T-cell (primary cell): ENCODE measurements at places on chromosomes 12 and 14. TPM values are rescaled to one million over a fixed set of nuclear protein-coding genes. Genes with fewer than 3 reads are reported as not detected.
A peak's percentile ranks its signal among the peaks of the same experiment; 100 is the strongest.

Gene MFAP5
- not detected for total RNA-seq

- H3K4me3 ChIP-seq: no peak overlapping the region
- no peak for DNase-seq
- H3K4me1 ChIP-seq: peaks cover 2% of the 10 kb centered on the region
Measured at GRCh38 chr12:53759261-53759660, 7.5 kb upstream of the CISTR start.

DNA sequence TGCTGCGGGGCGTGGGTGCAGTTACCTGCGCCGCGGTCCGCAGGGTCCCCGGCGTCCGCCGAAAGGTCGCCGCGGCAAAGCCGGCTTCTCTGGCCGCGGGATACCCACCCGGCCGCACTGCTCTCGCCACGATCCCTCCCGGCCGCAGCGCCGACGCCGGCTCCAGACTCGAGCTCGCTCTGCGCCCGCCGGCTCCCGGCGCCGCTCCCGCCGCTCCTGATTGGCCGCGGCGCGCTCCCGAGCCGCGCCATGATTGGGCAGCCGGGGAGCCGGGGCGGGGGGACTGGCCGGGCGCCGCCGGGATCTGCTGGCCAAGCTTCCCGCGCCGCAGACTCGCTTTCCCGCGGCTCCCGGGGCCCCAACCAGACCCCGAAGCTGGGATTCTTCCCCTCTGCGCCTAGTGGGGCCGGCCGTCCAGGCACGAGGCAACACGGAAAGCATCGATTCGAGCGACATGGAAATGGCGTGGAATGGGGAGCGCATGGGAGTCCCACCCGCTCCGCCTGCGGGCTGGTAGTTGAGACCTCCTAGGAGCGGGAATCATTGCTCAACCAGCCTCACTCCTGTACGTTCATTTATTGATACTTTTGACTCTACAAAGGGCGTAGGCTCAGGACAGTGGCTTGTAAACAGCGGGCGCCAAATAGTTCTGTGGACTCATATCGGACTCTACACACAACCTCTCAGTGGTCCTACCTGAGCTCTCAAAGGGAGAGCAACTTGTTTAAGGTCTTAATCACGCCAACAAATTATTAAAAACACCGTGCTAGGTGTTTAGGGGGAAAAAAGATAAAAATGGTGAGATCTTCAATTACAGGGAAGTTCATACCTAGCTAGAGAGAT is 36.4 kb upstream of the STON2 start:
- DNase-seq: no peak
- peaks cover 14% of the 10 kb centered on the region for H3K4me1 ChIP-seq
- no peak overlapping the region for H3K27ac ChIP-seq
- H3K4me3 ChIP-seq: peak overlapping the region; percentile 88
- no peaks in the 10 kb centered on the region for H3K36me3 ChIP-seq

Gene LPAR5
- 14.9 TPM for total RNA-seq

GRCh38 chr12:14885718-14886221 is at the start of gene MGP:
Gene MGP (minus strand): TSS chr12:14885854. CDS start chr12:14885791, 63 bp downstream.
- no peaks in the 10 kb centered on the region for H3K36me3 ChIP-seq
- no peak within 1 kb of the TSS for H3K4me3 ChIP-seq
- H3K27ac ChIP-seq: no peak within 1 kb of the TSS
- no peaks in the 10 kb centered on the region for H3K27me3 ChIP-seq

DNA sequence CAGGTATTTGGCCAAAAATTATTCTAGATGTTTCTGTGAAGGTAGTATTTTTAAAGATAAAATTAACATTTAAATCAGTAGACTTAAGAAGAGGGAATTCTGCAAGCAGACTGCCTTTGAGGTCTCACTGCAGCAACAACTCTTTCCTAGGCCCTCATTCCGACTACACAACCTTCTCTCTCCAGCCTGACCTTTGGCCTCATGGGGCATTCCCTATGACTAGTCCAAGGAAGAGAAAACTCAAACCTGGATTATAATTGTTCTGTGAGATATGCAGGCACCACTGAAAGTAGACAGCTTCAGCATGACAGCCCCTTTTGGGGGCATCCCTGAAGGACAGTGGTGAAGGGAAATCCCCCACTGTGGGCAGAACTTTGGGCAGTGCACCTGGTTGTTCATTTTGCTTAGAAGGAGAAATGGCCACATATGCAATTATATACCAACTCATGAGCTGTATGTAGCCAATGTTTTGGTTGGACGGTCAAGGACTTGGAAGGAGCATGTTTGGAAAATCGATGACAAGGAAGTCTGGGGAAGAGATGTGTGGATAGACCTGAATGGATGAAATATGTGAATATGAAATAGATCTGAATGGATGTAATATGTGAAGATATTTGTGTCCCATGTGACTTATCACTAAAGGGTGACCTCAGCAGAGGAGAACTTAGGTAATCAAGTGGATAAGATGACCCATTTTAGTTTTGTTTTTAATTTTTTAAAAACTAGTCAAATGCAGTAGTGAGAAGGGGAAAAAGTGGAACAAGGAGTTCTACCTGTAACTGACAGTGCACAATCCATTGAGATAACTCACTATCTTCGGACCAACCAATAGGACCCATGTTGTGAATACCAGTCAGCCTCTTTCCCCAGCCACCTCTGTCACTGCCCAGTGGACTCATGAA is 233.3 kb upstream of the FOXN3 start:
- no peaks in the 10 kb centered on the region for H3K27me3 ChIP-seq
- H3K4me3 ChIP-seq: no peak overlapping the region
- no peaks in the 10 kb centered on the region for H3K36me3 ChIP-seq
- H3K4me1 ChIP-seq: no peaks in the 10 kb centered on the region
- DNase-seq: no peak

- no peak for DNase-seq
- H3K4me3 ChIP-seq: no peak overlapping the region
- H3K27me3 ChIP-seq: no peaks in the 10 kb centered on the region
- H3K4me1 ChIP-seq: no peaks in the 10 kb centered on the region
- H3K27ac ChIP-seq: no peak overlapping the region
Measured at GRCh38 chr14:26855077-26855753, 257.4 kb upstream of the NOVA1 start.

DNA sequence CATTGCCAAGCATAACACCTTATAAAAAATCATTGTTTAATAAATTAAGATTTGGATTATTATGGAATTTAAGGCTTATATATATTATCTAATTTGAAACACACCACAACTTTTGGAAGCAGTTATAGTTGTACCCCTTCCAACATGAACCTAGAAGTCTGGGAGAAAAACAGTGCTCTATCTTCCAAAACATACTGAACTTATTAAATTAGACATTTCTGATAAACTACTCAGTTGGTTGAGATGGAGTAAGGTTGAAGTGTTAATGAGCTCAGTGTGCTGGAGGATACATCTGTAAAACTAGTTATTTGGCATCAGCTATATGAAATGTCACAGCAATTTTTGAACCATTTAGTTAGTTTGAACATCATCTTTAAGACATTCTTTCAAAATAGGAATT is 227.4 kb downstream of the ALX1 start:
- no peak overlapping the region for H3K4me3 ChIP-seq
- H3K27ac ChIP-seq: no peak overlapping the region
- no peak for DNase-seq

Gene FLVCR2
- total RNA-seq: 4.3 TPM

- no peak overlapping the region for H3K27ac ChIP-seq
- H3K36me3 ChIP-seq: no peaks in the 10 kb centered on the region
- no peaks in the 10 kb centered on the region for H3K27me3 ChIP-seq
- H3K4me1 ChIP-seq: no peaks in the 10 kb centered on the region
Measured at GRCh38 chr12:40012711-40013110, 93.2 kb downstream of the SLC2A13 start.

Gene NR4A1
- total RNA-seq: 64.4 TPM

DNA sequence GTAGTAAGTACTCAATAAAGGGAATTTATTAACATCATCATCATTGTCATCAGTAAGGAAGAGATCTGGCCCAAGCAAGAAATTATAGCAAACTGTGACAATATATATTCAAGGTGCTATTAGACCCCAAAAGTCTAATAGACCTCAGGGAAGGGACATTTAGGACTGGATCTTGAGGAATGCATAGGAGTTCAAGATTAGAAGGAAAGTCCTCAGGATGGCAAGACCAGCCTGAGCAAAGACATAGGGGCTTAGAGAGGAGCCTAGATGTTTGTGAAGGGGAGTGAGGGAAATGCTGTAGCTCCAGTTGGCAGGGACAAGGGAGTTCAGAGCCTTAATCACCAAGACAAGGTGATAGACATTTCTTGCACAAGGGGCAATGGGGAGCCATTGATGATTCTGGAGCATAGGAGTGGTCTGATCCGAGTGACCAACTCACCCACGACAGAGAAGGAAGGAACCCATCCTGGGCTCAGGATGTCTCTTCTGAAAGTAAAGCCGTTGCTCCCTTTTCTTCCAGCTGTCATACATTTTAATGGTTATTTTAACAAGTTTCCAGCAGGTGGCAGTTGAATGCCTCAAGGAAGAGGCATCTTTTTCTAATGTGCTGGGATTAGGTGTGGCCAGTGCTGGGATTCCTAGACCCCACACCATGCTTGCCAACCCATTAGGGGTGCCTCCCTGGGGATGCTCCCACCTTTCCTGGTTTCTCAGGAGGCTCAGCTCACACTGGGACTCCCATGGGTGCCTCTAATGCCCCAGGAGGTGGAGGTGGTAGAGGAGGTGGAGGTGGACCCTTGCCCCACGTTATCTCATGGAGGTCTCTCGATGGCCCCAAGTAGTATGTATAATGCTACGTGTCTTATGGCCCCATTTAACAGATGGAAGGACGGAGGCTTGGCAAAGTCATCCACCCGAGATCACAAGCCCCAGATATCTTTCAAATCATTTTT is 37.8 kb downstream of the PHETA1 start:
- H3K27me3 ChIP-seq: no peaks in the 10 kb centered on the region
- H3K36me3 ChIP-seq: no peaks in the 10 kb centered on the region
- H3K4me3 ChIP-seq: no peak overlapping the region
- DNase-seq: no peak
- H3K27ac ChIP-seq: no peak overlapping the region
- H3K4me1 ChIP-seq: no peaks in the 10 kb centered on the region

Gene LTB4R2
- 24.6 TPM for total RNA-seq

Gene APEX1
- 92.9 TPM for total RNA-seq

Gene KRT77
- total RNA-seq: not detected

DNA sequence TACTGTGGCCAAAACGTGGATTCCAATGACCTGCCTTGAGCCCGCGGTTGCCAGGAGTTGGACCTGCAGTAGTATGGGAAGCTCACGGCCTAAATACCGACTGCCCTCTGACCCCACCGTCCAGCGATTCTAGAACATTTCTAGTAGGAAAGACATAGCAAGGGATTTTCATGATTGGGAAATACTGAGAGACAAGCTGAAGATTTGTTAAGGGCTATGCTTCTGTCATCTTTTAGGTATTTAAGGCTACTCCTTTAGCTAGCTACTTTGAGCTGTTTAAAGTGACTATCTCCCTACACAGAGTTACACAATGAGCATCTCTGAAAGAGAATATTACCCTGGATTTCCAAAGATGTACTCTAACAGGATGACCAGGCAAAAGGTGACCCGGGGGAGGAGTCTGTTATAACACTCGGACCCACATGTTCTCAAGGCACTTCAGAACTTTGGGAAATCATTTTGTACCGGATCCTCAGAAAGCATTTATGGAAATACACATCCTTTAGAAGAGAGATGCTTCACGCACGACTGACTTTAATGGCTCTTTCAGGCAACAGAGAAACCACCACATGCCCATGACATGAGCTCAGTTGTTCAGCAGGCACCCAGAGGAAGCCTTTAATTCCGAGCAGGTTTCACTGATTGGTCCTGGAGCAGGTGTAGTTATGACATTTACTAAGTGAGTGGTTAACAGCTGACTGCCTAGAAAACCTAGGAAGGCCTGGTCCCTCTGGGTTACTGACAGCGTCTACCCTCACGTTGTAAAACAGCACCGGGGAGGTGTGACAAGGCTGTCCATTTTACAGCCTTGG is 4.2 kb downstream of the BAG5 start:
- DNase-seq: no peak
- no peak overlapping the region for H3K4me3 ChIP-seq
- peaks cover 14% of the 10 kb centered on the region for H3K36me3 ChIP-seq
- H3K27ac ChIP-seq: no peak overlapping the region
- no peaks in the 10 kb centered on the region for H3K27me3 ChIP-seq

- no peak overlapping the region for H3K27ac ChIP-seq
- no peak overlapping the region for H3K4me3 ChIP-seq
- H3K27me3 ChIP-seq: no peaks in the 10 kb centered on the region
Measured at GRCh38 chr14:68471964-68472508, 320.8 kb downstream of the ZFP36L1 start.

GRCh38 chr14:64828071-64828470 is 51.6 kb downstream of the SPTB start:
- H3K27me3 ChIP-seq: no peaks in the 10 kb centered on the region
- H3K4me1 ChIP-seq: no peaks in the 10 kb centered on the region
- H3K27ac ChIP-seq: no peak overlapping the region
- DNase-seq: no peak
- no peaks in the 10 kb centered on the region for H3K36me3 ChIP-seq

DNA sequence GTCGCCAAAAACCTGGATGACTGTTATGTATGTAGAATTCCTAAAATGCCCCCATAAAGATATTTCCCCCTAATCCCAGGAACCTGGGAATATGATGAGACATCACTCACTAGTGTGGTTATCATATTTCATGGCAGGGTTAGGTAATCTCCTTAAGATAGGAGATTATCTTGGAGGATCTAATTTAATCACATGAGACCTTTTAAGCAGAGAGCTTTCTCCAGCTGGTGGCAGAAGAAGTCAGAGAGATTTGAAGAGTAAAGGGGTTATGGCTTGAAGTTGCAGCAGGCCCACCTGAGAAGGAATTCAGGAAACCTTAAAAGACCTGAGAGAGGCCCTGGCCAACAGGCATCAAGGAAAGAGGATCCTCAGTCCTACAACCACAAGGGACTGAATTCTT is 53.6 kb downstream of the DYRK2 start:
- H3K36me3 ChIP-seq: no peaks in the 10 kb centered on the region
- H3K27ac ChIP-seq: no peak overlapping the region
- H3K27me3 ChIP-seq: no peaks in the 10 kb centered on the region
- no peak overlapping the region for H3K4me3 ChIP-seq

GRCh38 chr14:59215322-59215721 is 26.9 kb downstream of the DAAM1 start:
- DNase-seq: no peak
- no peak overlapping the region for H3K27ac ChIP-seq
- H3K27me3 ChIP-seq: no peaks in the 10 kb centered on the region
- no peak overlapping the region for H3K4me3 ChIP-seq
- H3K36me3 ChIP-seq: no peaks in the 10 kb centered on the region

- no peak overlapping the region for H3K27ac ChIP-seq
- H3K4me3 ChIP-seq: no peak overlapping the region
- H3K4me1 ChIP-seq: no peaks in the 10 kb centered on the region
- DNase-seq: no peak
- H3K36me3 ChIP-seq: no peaks in the 10 kb centered on the region
Measured at GRCh38 chr14:75487155-75487671, 35.1 kb upstream of the BATF start.
